Mammary epithelial cell (primary cell): ENCODE measurements at places on chromosomes 7 and 10. TPM values are rescaled to one million over a fixed set of nuclear protein-coding genes. Genes with fewer than 3 reads are reported as not detected.
A peak's percentile ranks its signal among the peaks of the same experiment; 100 is the strongest.

DNA sequence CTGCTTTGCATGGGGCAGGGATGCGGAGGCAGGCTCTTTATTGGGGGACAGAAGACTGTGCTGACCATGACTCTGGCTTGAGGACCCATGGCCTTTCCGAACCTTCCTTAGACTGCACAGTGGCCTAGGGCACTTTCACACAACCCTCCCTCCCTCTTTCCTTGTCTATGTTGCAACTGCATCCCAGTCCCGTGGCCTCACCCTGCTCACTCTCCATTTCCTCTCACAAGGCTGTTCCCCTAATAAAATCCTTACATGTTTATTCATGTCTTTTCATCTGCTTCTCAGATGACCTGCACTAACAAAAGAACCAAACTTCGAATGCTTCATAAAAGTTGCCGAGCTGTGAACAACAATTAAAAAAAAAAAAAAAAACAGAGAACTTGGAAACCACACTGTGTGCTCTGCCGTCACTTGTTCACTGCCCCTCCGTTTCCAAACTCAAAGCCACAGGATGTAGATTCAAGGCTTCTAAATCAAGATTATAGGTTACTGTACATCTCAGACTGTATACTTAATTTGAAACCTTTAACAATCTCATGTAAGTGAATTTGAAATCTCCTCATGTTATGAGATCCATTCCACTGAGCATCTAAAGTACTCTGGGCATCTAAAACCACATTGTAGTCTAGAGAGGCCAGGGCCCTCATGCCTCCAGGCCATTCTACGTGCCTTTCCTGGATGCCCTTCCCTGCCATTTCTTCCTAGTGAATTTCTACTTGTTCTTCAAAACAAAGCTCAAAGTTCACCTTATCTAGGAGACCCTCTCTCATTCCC lies 265.9 kb downstream of the SNX13 start:
- peak; percentile 94 for DNase-seq

DNA sequence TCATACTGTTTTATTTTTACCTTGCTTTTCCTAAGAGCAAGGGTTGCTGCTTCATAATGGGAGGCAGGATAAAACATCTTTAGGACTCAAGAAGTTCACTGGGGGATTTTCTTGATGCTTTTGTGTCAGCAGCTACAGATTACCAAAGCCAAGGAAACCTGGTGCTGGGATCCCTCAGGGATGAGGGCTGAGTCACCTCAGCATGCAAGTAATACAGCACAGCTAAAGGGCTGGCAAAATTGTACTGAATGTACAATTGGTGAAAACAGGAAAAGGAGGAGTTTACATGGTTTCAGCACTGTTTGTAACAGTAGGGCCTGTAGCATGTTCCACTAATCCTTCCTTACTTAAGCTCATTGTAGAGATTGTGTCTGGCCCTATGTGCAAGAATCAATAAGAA lies 1056.8 kb downstream of the SORCS1 start:
- DNase-seq: peak; percentile 3

GRCh38 chr7:143321734-143322133 lies 5.8 kb downstream of the CLCN1 start:
- DNase-seq: no peak

GRCh38 chr7:154804449-154804848 lies 198.5 kb downstream of the PAXIP1 start:
- peak; percentile 2 for DNase-seq

- peak; percentile 95 for DNase-seq
These were observed 3.8 kb downstream of the RTKN2 start for GRCh38 chr10:62264702-62265436.

GRCh38 chr7:16708511-16708910 lies 45.0 kb upstream of the TSPAN13 start:
- DNase-seq: no peak

- no peak for DNase-seq
These were observed 94.5 kb downstream of the PTPRE start for GRCh38 chr10:128001363-128001745.

GRCh38 chr10:112562809-112563663 lies 116.0 kb downstream of the VTI1A start:
- DNase-seq: no peak

DNA sequence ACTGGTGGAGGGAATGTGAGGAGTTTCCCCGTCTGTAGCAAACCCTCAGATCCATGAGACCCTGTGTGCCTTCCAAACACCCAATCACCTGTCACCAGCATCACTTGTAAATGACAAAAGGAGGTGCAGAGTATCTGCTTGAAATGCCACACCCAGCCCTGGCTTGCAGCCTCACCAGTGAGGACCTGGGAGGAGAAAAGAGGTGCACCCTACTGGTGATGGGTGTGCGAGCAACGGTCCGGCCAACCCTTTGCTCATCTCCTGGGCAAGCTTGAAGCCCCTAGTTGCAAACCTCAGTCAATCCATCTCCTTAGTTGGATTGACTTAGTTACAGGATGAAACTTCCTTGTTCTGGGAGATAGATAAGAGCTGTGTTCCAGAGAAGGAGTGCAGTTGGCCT lies 62.4 kb upstream of the WAPL start:
- no peak for DNase-seq

DNA sequence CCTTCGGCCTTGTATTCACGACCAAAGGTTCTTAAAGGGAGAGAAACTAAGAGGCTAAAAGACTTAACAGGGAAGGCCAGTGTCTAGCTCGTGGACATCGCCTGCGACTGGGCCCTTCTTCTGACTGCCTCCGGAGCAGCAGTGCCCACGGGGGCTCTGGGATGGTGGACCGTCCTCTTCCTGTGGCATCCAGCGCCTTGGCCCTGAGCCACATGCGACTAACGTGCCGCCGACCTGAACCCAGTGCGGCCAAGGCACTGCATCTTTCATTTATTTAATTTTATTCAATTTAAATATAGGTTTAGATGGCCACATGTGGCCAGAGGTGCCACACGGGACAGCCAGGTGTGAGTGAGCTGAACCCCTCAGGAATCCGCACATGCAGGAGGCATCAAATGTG lies 451.7 kb downstream of the PTPRN2 start:
- no peak for DNase-seq

DNA sequence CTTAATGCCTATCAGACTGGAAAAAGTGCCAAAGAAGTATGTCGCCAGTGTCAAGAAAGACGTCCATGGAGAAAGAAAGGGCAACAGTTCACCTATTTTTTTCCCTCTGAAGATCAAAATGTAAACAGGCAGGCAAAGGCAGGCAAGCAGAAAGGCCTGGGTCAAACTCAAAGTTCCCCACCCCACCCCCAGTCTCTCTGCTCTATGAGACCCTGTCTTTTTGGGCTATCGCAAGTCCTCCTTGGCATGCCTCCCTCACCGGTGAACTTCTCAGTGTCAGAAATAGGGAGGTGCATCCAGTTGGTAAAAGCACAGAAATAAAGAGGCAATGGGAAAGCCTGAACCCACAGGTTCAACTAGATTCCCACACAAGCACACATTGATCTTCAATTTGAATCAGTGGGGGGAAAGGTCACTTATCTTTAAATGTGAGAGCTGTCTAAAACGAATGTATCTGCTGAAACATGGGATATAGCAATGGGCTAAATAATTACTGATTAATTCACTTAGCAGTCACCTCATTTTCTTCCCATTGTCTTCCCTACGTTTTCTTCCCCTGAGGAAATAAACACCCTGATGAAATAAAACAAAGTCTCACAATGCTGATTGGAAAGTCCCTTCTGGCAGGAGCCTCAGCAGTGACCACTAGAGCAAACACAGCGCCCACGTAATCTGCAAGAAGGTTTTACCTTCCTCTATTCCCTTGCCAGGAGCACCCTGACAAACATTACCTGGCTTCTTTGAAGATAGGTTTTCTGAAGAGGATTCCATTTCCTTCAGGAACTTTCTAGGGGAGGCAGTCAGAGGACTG lies 31.1 kb downstream of the JAZF1 start:
- no peak for DNase-seq

- DNase-seq: no peak
These were observed 86.4 kb upstream of the TRIL start for GRCh38 chr7:29044554-29044953.

DGKI gene
- total RNA-seq: 1.5 TPM

CALML5 gene
- total RNA-seq: not detected in 2 replicates

UNCX gene
- total RNA-seq: not detected

ASAH2 gene
- total RNA-seq: 2.2 and 5.9 TPM in 2 replicates
